ENCODE measurements at places on chromosomes 4 and X.

DNA sequence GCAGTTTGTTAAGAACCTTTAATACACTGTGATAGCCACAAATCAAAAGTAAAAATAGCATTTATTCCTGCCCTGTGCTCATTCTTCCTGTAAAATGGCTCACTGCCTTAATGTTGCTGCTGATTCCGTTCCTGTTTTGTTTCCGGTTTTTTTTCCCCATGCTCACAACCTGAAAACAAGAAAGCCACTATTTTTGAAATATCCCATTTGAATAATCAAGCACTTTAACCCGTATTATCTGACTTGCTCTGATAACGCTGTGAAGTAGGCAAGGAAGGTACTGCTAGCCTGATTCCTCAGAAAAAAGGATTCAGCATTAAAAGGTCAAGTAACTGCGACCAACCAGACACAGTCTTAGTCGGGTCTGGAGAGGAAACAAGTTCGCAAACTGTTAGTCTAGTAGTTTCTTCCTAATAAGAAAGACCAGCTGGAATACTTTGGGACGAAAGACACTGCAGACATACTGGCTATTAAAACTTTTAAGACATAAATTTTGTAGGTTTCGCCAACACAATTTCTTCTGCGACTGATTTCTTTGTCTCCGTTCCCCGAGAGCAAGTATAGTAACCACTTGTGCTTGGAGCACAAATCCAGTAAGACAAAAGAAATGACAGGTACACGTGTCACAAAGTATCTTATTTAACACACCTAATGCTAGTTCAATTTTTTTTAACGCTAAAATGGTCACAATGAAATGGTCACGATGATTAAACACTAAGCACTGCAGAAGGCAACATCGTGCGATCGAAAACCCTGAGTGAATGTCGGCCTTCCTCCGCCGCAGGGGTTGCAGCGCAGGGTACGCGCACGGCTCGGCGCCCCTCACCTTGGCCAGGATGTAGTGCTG, 802 bp downstream of the COX18 start:
- DNase-seq: no peak

GRCh38 chr4:68375667-68376559, 26.0 kb upstream of the YTHDC1 start:
- DNase-seq: peak; percentile 57

GRCh38 chr4:77089866-77090265, 14.1 kb upstream of the CCNI start:
- no peak for DNase-seq

DNA sequence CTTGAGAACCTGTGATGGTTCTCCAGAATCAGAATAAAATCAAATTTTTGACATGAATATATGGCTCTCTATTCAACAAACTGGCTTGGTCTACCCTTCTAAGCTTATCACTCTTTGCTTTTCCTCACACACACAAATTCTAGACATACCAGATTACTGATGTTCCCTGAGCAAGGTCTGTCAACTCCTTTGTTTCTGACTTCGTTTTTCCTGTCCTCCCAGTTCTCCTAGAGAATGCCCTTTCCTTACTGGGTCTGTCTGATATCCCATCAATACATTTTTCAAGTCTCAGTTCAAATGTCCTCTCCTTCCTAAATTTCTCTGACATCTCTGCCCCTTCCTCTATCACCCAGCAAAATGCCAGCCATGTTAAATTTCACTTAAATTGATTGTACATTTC, 202.1 kb upstream of the IGFBP7 start:
- DNase-seq: no peak

GRCh38 chr4:15149839-15150592, 147.7 kb downstream of the CPEB2 start:
- peak; percentile 92 for DNase-seq

DNA sequence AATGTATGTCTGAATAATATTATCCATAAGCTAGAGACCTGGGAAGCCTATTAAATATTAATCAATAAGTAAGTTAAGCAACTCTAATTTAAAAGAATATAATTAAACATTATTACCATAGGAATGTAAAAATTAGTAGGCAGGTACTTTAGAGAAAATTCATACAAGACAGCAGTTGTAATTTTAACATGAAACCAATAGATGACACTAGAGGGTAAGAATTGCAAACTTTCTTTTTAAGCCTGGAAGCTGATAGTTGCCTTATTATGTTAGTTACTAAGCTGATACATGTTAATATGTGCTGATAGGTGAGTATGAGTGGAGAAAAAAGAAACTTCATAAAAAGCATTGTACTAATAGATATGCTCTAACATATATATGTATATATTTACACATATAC, 1157.4 kb downstream of the FAM133A start:
- no peak for DNase-seq

DNA sequence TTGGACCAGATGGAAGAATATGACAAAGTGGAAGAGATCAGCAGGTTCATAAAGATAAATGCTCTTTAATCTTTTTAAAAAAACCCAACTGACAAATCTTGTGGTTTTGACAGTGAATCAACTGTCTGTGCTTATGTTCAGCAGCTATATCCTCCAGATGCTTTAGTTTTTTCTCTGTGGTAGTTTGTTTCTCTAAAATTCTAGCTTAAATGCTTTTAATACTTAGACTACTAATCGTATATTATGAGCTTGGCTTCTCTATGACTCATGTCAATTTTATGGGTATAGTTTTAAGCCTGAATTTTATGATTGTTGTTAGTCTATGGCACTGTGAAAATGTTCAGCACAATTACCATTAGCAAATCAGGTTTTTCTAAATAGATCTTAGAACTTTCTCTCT, 12.9 kb downstream of the HHIP start:
- DNase-seq: no peak

- DNase-seq: no peak
Observed at GRCh38 chrX:6558979-6559378, 24.1 kb upstream of the VCX3A start.

GRCh38 chr4:117455088-117455487, 369.7 kb upstream of the TRAM1L1 start:
- DNase-seq: no peak

DNA sequence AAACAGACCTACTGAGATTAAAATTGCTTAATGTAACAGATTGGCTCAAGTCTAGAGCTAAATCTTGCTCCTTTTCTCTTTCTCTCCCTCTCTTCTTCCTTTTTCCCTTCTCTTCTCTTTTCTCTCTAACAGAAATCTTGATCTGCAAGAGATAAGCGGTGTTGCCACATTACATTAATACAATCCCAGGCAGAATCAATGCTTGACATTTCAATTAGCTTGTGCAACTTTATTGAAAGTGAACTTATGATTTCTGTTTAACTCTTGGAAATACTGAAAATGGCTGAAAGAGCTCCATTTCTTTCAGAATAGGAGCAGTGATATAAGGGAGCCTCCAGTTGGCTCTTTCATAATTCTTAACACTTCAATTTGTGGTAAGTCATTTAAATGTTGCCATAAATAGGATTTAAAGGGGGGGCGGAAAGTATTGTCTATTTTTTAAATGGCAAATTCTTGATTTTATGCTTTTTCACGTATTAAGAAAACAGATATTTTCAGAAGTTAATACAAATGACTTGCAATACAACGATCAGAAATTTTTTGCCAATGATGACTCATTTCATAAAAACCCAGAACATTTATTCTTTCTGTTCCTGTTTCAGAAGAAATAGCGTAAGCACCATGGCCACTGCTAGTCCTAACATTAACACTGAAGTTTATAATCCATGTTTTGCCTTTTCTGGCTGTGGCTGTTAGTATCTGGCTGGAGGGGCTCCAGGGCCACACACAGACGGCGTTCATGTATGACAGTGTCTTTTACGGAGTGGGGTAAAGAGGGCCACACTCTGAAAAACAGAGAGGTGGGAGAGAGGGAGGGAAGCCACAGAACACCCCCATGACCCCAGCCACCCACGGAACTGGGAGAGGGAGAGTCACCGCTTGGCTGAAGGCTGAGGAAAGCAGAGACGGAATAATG, 115.7 kb upstream of the FAT1 start:
- peak; percentile 69 for DNase-seq

- DNase-seq: peak; percentile 86
Observed at GRCh38 chrX:119693040-119693995, at the start of gene SEPTIN6. Gene SEPTIN6 (minus strand): TSS chrX:119693168. CDS start chrX:119693105, 63 bp downstream.

GRCh38 chrX:23849241-23849640, 58.5 kb downstream of the APOO start:
- no peak for DNase-seq

- DNase-seq: peak; percentile 82
Observed at GRCh38 chr4:94455081-94455480, 3.3 kb downstream of the PDLIM5 start.

DNA sequence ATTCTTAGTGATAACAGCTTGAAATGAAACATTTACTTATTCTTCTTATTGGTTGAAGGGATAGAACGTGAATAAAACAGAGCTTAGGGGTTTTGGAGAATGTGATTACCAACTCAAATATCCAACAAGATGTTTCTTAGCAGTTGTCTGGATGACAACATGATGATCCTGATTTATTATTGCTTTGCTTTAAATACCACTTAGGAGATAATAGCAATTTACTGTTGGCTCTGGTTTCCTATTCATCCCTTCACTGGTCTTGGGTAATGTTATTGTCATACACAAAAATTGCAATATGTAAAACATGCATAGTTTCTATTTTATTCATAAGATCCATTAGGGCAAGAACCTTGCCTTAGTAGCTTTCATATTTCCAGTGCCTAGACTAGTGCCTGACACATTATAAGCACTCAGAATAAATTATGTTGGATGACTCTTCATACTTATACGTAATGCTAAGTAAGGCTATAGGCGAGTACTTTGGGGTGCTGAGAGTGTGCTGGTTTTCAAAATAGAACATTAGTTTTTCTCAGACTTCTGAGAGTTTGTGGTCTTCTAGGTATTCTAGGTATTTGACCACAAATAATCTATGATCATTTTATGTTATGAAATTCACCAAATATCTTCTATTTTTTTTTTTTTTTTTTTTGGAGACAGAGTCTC, 58.6 kb upstream of the PGRMC2 start:
- no peak for DNase-seq

DNA sequence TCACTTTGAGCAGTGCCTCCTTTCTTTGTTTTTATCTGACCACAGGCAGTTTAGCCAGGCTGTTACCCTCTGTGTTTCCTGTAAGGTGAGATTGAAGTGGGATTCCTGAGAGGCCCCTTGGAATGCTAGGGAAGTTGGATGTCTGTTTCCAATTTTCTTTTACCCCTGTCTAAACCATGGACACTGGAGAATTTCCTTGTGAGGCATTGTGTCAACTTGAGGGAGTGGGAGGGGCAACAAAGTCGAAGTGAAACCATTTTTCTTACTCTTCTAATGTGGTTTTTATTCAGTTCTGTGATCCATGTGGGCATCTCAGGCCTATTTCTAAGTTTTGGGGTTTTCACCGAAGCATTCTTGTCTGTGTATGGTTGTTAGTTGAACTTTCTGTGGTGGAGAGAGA, 296.1 kb upstream of the UGT8 start:
- no peak for DNase-seq

- no peak for DNase-seq
Observed at GRCh38 chr4:123767806-123768205, 371.2 kb downstream of the SPRY1 start.

DNA sequence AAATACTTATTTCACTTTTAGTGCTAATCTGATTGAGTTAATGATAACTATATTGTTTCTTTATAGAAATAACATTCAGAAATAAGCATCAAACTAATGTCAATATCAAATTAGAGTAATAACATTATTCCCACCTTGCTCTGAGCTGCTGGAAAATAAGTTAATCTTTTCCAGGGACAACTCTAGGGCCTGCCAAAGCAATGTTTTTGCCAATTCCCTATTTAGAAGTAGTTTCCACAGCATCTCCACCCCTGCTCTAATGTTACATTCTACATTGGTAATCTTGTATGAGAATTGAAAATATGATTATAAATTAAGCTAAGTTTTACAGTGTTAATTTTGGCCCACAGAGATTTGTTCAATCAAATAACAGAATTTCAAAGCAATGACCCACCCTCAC, 68.3 kb downstream of the REELD1 start:
- DNase-seq: no peak

DNA sequence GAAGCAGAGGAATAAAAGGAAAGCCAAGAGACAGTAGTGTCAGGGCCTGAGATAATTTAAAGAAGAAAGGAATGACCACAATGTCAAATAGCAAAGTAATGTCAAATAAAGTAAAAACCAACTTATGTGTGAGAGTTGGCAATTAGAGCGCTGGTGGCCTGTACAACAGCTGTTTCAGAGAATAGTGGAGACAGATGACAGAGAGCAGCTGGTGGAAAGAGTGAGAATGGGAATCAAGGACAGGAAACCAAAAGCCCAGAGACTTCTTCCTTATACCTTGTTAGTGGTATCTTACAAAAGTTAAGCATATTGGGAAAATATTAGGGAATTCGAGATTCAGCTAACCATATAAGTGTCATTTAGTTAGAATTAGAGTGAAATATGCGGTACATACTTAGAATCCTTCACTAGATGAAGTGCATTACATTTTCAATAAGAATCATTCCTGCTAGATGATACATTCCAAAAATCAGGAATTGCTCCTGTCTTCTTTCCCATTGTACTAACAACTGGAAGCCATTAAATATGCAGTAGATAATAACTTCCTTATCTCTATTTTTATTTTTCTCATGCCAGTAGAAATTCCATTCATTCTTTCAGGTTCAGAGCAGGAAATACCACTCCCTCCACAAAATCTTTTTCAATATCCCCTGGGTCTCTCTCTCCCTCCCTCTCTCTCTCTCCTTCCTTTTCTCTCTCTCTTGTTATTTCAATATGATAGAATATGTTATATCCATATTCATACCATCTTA, 525.4 kb downstream of the CENPC start:
- DNase-seq: no peak
